NCI-H748 treated with DMSO at 0.1 percent for 48 hours (cell line): ENCODE measurements at places on chromosomes 12 and 14.

DNA sequence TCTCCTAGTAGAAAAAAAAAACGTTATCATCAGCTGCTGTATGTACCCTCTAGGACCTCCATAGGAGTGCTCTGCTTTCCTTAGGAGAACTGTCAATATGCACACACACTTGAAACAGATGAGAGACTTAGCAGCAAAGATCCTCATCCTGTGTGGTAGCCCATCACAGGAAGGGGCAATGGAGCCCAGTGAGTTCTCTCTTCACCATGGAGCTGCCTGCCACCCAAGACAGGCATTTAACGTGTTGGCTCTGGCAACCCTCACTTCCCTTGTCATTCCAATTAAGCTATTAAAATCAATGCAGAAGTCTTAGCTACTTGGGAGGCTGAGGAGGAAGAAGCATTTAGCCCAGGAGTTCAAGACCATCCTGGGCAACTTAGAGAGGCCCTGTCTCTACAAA lies 64.8 kb upstream of the PLEKHA5 start:
- DNase-seq = no peak

DNA sequence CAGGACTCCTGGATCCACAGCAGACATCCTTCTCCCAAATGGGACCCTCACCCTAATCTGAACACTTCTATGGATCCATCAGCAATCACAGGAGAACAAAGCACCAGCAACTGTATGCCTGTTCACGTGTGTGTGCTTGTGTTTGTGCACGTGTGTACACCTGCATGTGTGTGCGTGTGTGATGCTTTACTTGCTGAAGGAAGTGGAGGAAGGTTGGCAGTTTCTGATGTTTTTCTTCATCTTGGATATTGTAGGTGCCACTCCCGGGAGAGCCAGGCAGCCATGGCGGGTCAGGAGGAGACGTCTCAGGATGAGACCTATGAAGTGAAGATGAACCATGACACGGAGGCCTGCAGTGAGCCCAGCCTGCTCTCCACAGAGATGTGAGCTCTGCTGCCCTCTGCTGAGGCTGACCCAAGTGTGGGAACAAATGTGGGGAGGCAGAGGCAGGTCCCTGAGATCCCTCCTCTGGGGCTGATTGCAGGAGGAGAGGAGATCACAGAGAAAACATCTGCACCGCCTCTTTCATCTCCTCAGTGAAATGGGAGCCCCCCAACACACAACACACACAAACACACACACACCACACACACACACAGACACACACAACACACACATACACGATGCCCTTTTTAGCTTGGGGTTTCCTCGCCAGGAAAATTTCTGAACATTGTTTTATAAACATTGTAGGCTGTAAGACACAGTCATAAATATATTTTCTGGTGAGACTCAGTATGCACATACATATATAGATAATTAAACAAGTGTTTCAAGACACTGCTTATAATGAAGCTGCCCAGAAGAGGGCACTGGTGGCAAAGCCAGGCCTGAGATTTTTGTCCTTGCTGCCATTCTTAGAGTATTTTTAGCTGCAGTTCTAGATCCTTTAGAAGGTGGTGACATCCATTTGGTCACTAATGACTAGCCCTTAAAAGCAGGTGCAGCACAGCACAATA lies 112.2 kb upstream of the FKBP4 start:
- peak; percentile 9 for DNase-seq

GRCh38 chr12:9943240-9943639 lies 11.1 kb upstream of the CLEC2A start:
- peak; percentile 64 for DNase-seq

- no peak for DNase-seq
Observed at GRCh38 chr12:63308671-63309070, 157.7 kb upstream of the AVPR1A start.

- DNase-seq = no peak
Observed at GRCh38 chr12:113769305-113769704, 196.8 kb downstream of the RBM19 start.

- no peak for DNase-seq
Observed at GRCh38 chr12:89390802-89391673, 38.7 kb upstream of the DUSP6 start.

DNA sequence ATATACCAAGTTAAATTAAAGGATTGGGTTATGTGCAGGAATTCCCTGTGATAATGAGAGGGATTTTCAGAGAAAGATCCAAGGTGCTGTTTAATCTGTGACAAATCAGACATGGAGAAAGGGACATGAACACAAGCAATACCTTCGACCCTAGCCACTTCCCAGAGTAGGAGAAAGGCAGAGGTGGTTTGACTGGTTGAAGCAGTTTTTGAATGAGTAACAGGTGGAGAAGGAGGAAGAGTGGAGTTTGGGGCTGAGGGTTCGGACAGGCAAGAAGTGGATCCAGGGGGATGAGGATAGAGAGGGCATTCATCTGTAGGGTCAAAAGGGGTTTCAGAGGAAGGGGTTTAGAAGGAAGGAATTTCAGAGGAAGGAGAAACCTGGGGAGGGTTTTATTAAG lies 27.4 kb upstream of the A2M start:
- no peak for DNase-seq

- DNase-seq = peak; percentile 95
Observed at GRCh38 chr12:58833853-58834252, 86.5 kb downstream of the LRIG3 start.
